ENCODE measurements at places on chromosomes 13 and 19.

DNA sequence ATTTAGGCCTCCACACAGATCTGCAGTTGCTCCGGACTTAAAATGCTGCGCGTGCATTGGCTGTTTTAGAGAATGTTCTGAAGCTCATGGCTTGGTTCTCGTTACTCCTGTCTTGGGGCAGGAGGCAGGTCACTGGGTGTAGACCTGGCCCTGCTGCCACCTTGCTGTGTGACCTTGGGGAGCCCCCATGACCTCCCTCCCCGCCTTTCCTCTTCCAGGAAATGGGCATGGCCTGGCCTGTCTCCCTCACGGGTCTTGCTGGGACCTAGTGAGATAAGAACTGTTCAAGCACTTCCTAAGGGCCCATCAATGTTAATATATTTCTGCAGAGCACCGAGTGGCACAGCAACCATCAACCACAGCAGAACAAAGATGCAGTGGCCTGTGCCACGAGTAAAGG is 49.4 kb downstream of the KLF2 start:
- DNase-seq, result no peak

GRCh38 chr13:110627761-110628476 is 12.6 kb downstream of the NAXD start:
- no peak for DNase-seq

DNA sequence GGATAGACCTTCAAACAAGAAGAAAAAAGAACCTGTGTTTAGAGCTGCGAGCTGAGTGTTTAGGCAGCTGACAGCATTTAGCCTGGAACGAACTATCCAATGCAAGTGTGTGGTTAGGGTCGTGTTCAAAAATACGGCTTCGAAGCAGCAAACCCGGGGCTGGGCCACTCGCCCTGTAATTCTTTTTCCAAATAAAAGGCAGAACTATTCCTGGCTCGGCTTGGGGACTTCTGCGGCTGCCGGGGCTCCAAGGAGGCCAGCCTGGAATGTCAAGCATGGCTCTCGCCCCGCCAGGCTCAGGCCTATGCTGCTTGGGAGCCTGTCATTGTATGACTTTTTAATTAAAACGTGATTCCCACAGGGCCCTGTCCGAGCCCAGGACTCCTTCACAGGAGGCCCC is 51.7 kb upstream of the KLF2 start:
- no peak for DNase-seq

DNA sequence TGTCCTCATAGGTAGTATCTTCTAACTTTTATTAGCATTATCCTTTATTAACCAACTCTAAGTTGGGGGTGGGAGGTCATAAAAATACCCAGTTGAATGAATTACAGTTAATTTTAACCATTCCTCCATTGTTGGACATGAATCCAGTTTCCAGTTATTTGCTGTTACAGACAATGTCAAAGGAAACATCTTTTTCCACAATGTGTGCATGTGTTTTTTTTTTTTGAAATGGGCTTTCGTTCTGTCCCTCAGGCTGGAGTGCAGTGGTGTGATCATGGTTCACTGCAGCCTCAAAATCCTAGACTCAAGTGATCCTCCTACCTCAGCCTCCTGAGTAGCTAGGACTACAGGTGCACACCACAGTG is 32.0 kb downstream of the KLF5 start:
- DNase-seq, result no peak

GRCh38 chr19:36136964-36137686 is 2.7 kb upstream of the CAPNS1 start:
- no peak for DNase-seq

- no peak for DNase-seq
These were observed 174.0 kb upstream of the LSM14A start for GRCh38 chr19:33998302-33998701.

- DNase-seq, result no peak
These were observed 146.9 kb downstream of the MYCBP2 start for GRCh38 chr13:77180011-77180410.

DNA sequence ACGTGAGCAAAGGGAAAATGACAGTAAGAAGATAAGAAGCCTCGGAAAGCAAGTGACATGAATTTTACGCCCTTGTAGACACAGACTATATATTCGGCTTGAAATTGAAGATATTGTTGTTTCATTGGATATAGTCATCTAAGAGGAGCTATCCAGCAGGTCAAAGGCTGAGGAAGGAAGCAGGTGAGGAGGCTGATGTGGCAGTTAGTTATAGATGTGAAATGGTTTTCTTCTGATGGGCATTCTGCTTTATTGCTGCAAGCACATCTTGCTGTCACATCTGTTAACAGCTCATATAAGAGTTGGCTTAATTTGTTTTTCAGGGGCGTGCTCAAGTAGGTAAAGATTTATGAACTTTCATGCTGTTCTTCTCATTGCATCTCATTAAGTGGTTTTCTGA is 146.1 kb downstream of the KLF5 start:
- no peak for DNase-seq

GRCh38 chr19:16836115-16837034 is 7.2 kb downstream of the SIN3B start:
- DNase-seq, result no peak

GRCh38 chr13:46387064-46387851 is at the start of gene RUBCNL:
TSS of gene RUBCNL (minus strand) at chr13:46387252. CDS start at chr13:46372475, 14,777 bp downstream.
- DNase-seq, result no peak

- no peak for DNase-seq
These were observed 131.8 kb upstream of the PEG3 start for GRCh38 chr19:56972291-56972841.

DNA sequence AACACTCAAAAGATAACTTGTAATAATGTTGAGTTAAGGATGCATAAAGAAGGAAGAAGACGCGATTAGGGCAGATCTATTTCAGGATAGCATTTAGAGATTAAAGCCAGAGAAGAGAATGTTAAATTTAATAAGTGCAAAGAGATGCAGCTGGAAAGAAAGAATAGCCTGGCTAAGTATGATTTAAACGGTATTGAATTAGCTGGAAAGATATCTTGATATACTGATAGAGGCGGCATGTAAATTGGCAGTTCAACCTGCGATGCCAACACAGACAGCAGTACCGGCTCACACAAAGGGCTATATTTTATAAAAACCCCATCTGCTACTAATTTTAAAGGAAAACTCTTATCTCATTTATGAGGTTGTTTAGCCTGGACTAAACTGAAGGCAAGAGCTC is 121.4 kb downstream of the ENOX1 start:
- DNase-seq, result no peak

- DNase-seq, result no peak
These were observed 754 bp upstream of the SIX5 start for GRCh38 chr19:45769821-45770191.

DNA sequence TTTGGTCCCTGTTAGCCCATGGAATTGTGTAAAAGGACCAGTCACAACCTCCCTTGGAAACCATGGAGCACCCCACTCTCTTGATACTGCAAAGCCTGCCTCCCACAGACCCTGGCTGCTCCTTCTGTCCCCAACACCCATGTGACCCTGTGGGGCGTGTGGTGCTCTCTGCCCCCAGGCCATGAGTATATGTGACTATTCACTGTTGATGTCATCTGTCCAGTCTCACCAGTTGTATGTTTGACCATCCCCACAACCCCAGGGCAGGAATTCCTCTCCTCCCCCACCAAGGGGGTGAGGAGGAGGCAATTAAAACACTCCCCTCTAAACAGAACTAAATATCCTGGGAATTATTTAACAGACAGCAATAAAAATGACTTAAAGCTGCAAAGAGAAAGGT is 35.2 kb downstream of the KCTD15 start:
- DNase-seq, result no peak

DNA sequence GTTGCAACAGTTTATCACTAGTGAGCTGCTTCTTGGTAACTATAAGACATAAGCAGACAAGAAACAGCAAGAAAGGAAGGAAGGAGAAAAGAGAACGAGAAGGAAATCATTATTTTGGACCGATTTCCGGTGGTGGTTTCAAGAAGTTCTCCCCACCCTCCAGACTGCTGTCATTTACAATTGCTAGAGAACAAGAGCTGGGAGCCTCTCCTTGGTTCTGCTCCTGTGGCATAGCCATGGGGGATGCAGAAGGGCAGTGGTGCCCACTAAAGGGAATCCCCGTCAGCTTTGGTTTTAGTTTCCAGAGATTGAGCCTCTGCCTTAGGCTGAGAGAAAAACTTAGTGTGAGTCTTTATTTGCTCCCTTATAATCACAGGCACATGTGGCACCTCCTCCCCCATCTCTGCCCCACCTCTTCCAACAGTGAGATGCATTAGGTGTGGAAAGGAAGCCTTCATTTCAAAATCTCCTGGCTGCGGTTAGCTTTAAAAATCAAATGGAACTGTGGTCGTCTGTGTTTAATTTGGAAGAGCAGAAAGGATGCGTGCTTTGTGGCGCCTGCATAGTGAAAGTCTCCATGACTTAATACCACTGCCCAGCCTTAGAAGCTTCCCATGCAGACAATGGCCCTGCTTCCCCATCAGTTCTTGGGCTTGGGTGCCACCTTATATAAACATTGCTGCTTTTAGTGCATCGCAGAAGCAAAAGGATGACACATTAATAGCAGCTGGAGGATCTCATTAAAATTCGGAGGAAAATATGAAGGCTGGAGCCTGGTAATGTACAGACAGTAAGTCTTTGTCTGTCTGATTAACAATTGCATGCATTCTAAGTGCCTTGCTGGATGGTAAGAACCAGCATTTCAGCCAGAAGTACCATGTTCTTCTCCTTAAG is 25.0 kb downstream of the LRCH1 start:
- no peak for DNase-seq

GRCh38 chr13:33870046-33870668 is 52.2 kb downstream of the RFC3 start:
- DNase-seq, result no peak

GRCh38 chr13:18971576-18972219 is 209.9 kb downstream of the TUBA3C start:
- no peak for DNase-seq

DNA sequence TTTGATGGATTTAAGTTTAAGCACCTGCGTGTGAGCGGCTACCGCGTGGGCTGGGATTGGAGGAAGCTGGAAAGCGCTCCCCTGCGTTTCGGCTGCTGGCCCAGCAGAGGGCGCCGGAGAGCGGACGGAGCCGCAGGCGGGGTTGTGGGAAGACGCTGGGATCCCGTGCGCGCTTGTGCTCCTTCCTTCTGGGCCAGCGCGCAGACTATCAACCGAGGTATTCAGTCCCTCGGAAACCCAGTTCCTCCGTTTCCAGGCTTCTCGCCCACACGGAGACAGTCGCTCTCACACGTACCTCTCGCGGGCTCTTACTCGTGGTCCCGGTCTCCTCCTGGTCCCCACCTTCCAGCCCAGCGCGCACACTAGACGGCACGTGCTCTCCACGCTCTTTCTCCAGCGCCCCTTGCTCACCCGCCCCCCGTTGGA is 28.8 kb downstream of the EPN1 start:
- no peak for DNase-seq

DNA sequence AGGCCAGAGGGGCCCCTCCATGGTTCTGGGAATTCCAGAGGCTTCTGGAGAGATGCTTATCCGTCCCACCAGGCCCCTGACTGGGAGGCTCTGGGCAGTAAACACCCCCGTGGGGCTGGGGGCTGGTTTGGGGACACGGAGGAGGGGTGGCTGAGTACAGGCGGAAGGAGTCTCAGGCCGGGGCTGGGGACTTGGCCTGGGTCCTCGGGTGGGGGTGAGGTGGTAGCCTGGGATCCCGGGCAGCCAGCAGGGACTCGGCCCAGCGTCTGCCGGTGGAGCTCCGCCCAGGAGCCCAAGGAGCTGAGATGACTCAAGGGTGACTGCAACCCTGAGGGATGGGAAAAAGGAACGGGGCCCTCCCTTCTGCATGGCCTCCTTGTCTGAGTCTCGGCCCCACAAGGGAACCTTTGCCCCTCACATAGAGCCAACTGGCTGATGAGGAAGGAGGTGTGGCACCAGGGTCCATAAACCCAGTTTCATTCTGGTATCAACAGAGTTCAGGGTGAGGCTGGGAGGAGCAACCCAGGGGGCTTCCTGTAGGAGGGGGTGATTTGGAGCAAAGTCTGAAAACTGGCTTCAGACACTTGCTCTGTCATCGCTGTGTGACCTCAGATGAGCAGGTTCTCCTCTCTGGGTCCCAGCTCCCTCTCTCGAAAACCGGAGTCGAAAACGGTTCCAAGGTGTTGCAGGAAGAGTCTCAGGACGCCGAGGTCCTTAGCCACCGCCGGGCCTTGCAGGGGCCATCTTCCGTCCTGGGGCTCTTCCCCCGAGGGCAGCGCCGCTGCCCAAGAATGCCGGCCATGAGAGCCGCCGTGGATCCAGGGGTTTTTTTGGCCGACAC is 809 bp downstream of the MISP start:
- DNase-seq, result no peak
